ENCODE measurements at places on chromosomes 16 and 17. TPM values are rescaled to one million over a fixed set of nuclear protein-coding genes. Genes with fewer than 3 reads are reported as not detected.

The PPP1R27 gene
- not detected for total RNA-seq

The OTOP2 gene
- not detected for total RNA-seq

The KRT33B gene
- not detected for total RNA-seq

The CTCF gene
- 38.6 TPM for total RNA-seq

The FGF11 gene
- total RNA-seq = 0.32 TPM

The DLX3 gene
- total RNA-seq = 1.6 TPM

The GNGT2 gene
- total RNA-seq = not detected

The CMTM3 gene
- total RNA-seq = 42.6 TPM

The RASD1 gene
- total RNA-seq = 293 TPM

The ZCCHC14 gene
- total RNA-seq = 131 TPM

The STXBP4 gene
- 4.9 TPM for total RNA-seq

The KCNJ18 gene
- not detected for total RNA-seq

The OSBPL7 gene
- total RNA-seq = 28.8 TPM

Measured in ascending aorta (tissue), 2 donors.